ELF-1 (cell line): ENCODE measurements at places on chromosomes 16 and 17.

DNA sequence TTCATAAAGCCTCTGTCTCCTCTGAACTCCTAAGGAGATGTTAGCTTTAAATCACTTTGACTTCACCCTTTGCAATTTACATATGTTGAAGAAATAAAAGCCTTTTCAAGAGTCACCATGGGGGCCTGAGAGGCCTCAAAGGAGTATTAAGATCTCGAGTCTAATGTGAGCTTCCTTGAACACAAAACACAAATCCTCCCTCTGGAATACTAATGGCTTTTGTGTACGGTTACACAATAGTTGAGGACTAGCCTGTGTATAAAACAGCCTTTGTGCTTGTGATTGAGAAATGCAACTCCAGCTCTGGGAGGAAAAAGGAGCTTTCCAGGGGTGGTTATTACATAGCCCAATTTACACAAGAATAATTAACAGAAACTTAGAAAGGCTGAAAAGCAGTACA lies 1140.2 kb downstream of the CDH11 start:
- DNase-seq, result peak; percentile 10

DNA sequence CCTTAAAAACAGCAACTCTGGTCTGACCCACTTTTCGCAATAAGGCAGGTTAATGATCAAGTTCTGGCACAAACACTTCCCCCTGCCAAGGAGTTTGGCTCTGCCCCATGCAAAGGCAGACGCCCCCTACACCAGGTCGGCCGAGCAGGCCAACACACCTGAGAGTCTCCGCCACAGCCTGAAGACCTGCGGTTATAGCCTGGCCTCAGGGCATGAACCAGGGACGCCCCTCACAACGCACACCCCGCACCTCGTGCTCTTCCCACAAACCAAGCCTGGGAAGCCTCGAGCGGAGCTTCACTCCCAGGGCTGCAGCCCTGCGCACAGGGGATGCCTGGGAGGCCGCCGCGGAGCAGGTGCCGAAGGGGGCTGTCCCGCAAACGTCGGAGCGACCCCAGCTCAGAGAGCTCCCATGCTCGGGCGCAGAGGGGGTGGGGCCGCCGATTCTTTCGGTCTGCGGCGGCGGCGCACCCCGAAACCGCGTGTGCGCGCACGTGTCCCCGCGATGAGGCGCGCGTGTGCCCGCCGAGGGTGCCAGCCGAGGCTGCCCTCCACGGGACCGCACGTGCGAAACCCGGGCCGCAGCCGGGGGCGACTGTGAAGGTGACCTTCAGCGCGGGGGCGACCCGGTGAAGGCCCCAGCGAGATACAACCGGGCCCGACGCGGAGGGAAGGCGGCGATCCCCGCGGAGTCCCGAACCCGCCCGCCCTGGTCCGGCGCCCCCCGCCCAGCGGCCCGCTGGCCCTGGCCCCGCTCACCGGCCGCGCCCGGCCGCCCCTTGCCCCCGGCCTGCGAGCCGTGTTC lies 559 bp downstream of the CLUH start:
- DNase-seq, result peak; percentile 57

GRCh38 chr16:82628711-82629110 lies 1.9 kb downstream of the CDH13 start:
- no peak for DNase-seq

GRCh38 chr16:15639061-15639568 lies 3.8 kb downstream of the MARF1 start:
- DNase-seq, result no peak

DNA sequence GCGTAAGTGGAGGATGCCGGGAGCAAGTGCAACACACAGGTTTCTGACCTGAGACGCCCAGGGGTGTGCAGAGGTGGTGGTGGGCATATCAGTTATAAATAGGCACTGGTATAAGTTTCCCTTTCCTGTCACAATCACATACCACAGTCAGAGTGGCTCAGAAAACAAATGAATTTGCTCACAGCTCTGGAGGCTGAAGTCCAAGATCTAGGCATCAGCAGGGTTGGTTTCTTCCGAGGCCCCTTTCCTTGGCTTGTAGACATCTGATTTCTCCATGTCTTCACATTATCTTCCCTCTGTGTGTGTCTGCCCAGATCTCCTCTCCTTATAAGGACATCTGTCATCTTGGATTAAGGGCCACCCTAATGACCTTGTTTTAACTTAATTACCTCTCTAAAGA lies 250.5 kb upstream of the TNRC6C start:
- DNase-seq, result no peak

DNA sequence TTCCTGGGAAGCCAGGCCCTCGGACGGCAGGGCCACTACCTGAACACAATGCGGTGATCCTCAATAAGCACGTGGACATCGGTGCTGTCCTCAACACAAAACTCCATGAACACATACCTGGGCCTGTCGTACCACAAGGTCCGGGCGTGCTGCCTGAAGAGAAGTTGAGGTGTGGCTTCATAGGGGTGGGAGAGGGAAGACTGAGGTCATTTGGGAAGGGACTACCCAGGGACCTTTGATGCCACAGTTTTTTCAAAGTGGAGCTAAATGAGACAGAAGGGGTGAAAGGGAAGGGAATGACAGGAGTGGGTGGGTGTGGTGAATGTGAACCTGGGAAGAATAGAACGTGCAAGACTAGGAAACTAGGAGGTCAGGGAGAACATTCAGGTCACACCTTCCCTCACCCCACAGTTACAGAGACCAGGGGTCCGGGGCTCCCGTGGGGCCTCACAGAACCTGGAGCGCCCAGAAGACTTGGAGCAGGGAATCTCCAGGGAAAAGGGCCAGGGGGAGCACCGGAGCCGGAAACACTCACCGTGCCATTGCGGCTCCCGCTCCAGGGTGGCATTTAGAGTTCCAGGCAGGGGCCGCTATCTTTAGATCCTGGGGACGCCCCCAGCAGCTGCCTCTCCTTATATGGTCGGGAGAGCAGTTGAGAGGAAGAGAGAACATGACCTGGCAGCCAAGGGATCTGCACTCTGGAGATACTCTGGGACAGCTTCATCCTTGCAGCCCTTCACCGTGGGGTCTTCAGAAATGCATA lies at the start of gene PTGES3L:
TSS of gene PTGES3L (minus strand) at position 570 of the 763 bp plus-strand sequence. CDS start at position 543, 27 bp downstream.
- DNase-seq, result peak; percentile 87

DNA sequence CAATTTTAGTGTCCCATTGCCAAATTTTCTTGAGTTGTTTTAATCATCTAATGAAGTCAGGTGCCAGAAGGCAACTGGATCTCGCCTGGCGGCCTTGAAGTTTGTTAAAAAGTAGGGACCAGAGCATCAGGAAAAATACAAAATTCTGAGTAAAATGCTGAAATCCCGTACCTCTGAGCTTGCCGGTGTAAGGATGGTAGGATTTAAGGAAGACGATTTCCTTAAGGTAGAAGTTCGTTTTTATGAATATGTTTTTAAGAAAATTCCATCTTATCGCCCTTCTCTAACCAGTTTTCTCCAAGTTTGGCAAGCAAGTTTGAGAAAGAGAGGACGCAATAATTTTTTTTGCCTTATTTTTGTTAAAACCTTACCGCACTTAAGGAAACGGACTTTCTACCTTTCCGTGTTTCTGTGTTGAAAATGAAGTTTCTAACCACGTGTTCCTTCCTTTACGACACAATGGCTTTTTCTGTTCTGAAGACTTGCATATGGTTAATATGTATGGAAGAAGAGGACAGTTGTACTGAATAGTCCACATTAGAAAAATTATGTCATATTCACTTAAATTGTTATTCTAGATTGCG lies 748 bp downstream of the ATF7IP2 start:
- no peak for DNase-seq

DNA sequence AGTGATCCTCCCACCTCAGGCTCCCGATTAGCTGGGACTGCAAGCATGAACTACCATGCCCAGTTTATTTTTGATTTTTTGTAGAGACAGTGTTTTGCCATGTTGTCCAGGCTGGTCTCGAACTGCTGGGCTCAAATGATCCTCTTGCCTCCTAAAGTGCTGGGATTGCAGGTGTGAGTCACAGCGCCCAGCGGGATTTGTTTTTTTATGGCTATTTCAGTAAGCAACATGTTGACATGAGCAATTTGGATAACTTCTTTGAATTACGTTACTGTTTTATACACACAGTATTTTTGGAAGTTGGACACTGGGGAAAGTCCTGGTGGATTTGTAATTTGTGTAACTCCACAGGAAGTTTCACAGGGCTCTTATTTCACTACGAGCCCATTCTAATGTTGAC lies 18.5 kb upstream of the RHOT1 start:
- no peak for DNase-seq

DNA sequence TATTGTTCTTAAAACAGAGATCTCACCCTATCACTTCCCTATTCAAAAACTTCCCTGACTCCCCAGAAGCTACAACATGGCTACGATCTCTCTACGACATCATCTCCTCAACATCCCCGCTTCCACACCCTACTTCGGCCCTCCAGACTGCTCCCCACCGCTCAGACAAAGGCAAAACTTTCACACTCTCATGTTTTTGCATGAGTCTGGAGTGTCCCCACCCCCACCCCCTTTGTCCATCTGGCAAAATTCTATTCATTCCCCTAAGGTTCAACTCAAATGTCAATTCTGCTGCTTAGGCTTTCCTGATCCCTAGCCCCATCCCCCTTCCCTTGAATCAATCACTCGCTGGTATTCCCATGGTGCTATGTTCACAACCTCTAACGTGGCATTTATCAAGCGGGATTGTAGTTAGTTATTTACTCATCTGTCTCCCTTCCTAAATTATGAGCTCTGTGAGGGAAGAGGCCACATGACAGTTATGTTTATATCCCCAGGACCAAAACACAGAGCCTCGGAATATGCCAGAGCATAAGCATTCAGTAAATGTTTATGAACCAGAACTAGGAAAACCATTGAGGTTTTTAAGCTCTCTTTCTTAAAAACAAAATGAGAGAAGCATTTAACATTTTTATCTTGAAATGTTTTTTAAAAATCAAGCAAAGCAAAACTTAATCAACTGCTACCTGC lies 55.9 kb downstream of the STX8 start:
- no peak for DNase-seq

- DNase-seq, result no peak
Measured at GRCh38 chr16:55264949-55265348, 59.1 kb upstream of the IRX6 start.

DNA sequence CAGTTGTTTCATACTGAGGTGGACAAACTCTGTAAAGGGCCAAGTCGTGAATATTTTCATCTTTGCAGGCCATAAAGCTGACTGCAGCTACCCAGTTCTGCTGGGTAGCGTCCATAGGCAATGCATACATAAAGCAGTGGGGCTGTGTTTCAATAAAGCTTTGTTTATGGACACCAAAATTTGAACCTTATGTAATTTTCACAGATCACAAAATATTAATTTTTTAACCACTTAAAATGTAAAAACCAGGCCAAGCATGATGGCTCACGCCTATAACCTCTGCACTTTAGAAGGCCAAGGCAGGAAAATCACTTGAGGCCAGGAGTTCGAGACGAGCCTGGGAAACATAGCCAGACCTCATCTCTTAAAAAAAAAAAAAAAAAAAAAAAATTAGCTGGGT lies 148.0 kb downstream of the CCDC182 start:
- no peak for DNase-seq

GRCh38 chr16:13453325-13453724 lies 466.6 kb upstream of the ERCC4 start:
- no peak for DNase-seq

DNA sequence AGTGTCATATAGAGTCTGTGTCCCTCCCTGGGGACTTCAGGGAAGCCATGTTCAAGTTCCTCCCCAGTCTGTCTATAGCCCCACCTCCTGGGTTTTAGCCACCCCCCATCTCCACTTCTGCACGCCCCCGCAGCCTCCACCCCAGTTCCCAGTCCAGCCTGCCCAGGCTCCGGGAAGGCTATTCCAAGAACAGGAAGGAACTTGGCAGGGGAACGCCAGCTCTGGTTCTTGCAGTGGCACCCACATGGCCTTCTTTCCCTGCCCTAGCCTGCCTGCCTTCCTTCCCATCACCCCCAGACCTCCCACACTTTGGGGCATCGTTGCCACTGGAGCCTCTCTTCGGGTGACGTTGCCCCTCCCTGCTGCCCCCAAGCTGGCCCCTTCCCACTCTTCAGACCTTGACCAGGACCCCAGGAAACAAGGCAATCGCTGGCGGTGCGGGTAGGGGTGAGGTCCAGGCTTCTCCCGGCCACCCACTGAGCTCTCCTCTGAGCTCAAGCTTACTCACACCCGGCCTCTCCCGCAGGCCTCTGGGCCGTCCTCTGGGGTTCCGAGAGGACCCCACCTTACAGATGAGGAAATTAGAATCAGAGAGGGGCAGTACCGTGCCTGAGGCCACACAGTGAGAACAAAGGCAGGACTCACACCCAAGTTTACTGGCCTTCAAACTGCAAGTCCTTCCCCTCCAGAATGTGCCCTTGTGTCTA lies 9.2 kb upstream of the CES4A start:
- no peak for DNase-seq

DNA sequence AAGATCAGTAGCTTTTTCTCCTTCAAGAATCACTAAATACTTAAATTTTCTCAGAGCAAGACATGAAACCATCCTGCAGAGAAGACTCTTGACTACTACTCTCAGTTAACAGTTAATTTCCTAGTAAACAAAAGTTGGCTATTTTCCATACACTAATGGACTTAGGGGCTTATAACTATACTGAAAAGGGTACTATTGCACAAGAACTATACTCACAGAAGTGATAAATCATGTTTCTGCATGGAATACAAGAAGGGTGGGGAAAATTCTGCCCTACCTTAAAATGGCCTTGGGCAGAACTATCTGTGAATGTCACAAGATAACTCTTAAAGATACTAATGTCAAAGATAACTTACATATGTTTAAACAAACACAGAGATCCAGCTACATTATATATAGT lies 12.5 kb downstream of the ZNF652 start:
- no peak for DNase-seq

DNA sequence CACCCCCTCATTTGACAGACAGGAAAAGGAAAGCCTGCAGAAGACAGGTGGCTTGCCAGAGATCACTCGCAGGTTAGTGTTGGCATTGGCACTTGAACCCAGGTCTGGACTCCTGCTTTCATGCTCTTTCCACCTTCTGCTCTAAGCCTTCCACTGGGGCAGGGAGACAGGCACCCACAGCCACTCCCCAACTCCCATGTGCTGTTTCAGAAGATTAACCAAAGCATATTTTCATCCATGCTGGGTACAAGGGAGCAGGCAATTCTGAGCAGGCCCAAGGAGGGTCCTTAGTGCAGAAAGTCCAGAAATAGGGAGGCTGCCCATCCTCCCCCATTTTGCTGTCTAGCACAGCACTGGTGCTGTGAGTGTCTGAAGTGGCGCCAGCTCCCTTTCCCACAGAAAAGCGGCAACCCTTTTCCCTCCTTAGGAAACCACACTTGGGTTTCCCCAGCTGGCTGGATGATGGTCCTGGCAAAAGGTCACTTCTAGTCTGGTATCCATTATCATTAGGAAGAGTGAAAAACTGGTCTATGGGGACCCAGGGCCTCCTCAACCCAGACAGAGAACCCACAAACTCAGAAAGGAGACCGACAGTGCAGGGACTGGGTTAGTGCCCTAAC lies 2.0 kb upstream of the CAVIN1 start:
- no peak for DNase-seq

- DNase-seq, result no peak
Measured at GRCh38 chr16:88498576-88499208, 45.6 kb downstream of the ZFPM1 start.
